ENCODE measurements at places on chromosomes 3 and 15.

DNA sequence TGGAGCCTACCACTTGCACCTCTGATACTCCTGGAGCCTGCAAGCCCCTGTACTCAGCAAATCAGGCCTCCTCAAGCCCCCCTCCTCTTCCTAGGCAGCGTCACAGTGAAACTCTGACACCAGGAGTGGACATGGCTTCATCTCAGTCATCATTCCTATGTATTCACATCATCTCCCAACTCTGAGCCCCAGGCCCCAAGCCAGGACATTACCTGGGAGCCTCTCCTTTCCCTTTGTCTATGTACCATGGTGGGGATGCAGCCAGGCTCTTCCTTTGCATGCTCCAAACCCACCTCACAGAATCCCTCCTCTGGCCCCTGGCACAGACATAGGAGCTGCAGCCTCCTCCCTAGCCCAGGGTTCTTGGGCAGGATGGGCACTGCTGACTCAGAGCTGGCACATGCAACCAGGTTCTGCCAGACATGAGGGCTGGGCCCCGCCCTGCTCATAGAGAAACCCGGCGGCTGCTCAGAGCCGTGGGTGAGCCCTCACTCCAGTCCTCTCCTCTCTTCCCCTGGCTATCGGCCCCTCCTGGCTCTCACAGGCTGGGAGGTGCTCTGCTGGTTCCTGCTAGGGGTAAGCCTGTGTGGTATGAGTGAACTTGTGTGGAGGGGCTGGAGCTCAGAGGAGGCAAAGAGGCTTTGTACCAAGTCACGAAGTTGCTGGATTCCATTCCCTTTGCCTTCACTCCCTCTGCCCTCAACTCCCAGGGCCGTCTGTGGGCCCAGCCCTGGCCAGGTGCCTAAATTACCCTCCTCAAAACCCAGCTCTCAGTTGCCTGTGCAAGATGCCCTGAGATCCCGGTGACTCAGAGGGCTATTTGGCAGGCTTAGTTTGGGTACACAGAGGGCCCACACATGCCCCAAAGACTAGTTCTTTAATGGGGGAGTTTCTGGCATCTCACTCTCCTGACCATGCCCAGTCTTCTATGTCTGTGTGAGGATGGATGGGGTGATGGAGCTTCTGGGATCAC, 1.9 kb upstream of the PLCD1 start:
- no peak for DNase-seq

GRCh38 chr3:34175636-34176176, 377.3 kb downstream of the PDCD6IP start:
- DNase-seq, result no peak

DNA sequence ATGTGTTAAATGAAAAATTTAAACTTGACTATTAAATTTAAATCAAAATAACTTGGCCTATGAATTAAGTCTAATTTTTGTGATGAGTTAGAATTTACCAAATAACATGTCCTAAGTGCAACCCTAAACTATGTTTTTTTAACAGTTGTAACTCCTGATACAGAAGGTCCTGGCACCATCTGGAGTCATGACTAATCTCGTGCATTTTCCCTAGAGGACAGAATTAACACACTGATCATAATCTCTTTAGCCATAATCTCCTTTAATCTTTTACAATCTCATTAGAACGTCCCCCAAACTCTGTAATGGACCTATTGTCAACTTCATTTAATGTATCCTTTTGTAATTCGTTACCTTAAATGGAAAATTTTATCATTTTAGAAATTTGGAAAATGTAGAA, 100.6 kb downstream of the SUCNR1 start:
- DNase-seq, result no peak

DNA sequence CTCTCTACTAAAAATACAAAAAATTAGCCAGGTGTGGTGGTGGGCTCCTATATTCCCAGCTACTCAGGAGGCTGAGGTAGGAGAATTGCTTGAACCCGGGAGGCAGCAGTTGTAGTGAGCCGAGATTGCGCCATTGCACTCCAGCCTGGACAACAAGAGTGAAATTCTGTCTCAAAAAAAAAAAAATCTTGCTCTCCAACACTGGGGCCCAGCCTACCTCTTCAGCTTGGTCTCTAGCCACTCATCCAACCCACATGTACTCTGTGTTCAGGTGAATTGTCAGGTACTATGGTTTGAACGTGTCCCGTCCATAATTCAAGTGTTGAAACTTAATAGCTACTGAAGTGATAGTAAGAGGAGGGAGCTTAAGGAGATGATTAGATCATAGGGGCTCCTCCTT, 22.4 kb upstream of the RAB7A start:
- DNase-seq, result no peak

DNA sequence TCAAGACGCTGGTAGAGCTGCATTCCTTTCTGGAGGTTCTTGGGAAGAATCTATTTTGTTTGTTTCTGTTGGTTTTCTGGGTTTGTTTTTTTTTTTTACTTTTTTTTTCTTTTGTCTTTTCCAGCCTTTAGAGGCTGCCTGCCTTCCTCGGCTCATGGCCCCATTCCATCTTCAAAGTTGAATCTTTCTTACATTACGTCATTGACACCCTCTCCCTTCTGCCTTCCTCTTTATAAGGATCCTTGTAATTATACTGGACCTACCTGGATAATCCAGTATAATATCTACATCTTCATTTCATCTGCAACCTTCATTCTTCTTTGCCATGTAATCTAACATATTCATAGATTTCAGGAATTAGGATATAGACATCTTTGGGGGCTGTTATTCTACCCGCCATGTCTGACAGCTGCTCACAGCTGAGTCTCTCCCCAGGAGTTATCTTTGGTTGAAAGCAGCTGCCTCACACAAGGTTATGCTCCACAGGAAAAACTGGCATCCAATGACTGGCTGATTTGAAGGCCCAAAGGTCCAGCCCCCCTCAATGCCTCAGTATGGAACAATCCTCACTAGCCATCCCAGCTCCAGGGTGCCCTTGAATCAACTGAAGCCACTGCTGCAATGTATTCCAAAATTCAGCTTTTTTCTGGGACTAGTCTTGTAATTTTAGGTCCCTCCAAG, 38.4 kb upstream of the THBS1 start:
- no peak for DNase-seq

Data from NCI-H1092 treated with DMSO at 0.1 percent for 48 hours (cell line).